Stimulated activated CD8-positive, alpha-beta memory T cell treated with anti-CD3 and anti-CD28 coated beads, Interleukin-7, amount 100 ng/mL, for 1 hour (primary cell): ENCODE measurements at places on chromosomes 1 and 21.

DNA sequence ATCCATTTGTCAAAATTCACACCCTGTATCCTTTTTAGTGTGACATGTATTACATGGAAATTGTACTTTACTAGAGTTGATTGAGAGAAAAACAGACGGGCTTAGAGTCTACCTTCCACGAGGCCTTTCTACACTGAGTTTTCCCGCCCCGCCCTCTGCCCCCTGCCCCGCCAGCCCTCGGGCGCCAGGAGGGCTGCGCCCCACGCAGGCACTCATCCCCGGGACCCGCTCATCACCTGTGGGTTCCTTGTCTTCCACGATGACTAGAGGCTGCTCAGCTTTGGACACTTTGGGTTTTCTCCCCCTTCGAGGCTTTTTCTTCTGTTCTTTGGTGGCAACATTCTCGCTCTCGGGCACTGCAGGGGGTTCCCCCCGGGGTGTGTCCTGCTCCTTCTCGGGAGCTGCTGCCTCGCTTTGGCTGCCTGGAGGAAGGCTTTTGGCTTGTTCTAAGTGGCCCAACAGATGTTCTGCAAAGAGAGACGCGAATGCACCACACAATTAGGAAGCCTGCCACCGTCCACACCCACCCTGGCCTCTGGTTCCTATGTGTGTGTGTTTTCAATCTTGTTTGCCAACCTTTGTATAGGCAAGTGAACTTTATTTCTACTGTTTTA, 39.6 kb downstream of the PRDM15 start:
- no peak for DNase-seq

DNA sequence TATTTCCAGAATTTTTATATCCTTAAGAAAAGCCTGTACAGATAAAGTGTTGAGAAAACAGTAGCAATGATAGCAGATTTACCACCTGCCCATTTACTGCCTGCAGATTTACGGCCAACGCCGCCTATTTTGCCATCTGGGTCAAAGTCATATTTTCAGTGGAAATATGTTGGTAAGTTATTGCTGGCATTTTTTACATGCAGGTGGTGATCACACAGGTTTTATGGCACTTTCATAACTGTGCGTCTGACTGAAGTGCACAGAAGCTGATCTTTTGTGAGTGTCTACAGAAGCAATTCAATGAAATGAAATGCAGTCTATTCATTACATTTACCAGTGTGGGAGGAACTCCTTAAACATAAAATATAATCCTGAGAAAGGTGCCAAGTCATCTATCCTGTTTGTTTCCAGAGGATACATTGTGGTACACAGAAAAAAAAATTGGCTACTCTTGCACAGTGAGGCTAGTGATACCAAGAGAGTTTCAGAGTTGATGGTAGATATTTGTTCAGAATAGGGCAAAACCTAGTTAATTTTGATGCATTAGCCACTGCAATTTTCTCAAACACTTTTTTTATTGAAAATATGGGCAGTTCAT, 458.5 kb downstream of the NEGR1 start:
- no peak for DNase-seq

DNA sequence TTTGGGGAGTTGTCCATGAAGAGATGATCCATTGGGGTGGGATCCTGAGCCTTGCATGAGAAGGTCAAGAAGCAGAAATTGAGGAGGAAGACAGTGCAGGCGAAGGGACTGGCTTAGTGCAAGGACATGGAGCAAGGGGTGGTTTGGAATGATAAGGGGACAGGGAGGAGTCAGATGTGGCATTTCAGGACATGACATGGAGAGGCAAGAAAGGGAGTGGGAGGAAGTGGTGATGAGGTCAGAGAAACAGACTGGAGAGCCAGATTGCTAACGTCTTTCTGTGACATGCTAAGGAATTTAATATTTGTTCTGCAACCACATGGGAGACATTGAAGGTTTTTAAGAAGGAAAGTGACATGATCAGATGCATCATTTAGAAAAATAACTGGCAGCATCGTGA, 346.8 kb upstream of the FMN2 start:
- no peak for DNase-seq

GRCh38 chr1:23774174-23774880, 3.9 kb upstream of the PITHD1 start:
- DNase-seq = no peak

DNA sequence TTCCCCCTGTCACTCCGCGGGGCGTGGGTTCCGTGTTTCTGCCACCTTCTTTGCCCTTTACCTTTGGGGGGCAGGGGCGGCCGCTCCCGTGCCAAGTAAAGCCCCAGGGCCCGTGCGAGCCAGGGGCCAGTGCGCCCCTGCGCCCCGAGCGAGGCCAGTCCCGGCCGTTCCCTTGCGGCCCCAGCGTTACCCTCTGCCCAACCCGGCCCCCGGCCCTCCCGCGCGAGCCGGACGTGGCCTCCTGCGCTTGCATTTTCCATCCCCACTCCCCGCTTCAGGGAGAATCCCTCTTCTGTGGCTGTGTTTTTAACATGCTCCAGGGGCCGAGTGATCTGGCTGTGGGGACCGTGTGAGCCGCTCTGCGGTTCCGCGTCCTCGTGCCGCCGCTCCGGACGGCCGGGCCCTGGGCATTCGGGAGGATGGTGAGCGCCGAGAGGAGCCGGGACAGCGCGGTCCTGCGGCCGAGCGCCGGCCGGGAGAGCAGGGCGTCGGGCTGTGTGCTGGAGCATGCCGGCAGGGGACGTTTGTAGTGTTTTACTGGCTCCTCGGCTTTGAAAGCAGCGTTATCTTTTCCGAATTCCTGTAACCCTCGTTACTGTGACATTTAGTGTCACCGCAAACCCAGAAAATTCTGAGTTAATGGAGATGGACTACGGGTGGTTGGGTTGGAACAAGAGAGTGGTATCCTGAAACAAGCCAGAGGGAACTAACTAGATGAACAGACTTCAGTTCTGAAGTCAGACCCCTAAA, 1.0 kb downstream of the GALNT2 start:
- DNase-seq = no peak

- no peak for DNase-seq
Observed at GRCh38 chr1:53332833-53333232, 5.0 kb upstream of the LRP8 start.

DNA sequence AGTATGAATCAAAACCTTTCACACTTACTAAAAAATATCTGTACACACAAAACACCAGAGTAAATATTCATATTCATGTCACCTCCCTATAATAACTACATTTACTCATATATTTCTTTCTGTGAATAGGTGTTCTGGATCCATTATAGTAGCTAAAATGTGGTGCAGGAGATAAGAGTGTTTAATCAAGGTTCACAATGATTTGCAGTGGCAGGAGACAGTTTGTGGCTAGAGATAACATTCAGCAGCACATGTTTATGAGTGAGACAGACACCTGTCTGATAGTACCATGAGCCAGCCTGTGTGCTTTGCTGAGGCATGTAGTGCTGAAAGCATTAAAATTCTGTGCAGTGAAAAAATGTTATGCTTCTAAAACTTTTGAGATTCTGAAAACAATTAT, 410.3 kb downstream of the SRGAP2C start:
- no peak for DNase-seq

DNA sequence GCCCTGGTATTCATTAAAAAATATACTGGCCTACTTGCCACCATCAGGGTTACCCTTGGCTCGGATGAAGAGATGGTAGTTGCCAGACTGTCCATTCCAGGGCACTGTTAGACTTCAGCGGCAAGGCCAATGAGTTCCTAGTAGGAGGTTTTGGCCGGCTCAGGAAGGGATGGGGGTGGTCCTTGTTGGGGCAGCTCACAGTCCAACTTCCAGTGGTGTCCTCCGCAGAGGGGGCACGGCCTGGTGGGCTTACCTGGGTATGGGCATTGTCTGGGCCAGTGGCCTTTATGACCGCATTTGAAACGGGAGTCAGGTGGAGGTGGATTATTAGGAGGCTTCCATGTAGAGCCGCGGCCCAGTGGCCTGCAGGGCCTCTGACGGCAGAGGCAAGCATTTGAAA, 139.1 kb upstream of the ETV3 start:
- no peak for DNase-seq

GRCh38 chr1:119632103-119632490, 16.0 kb downstream of the ZNF697 start:
- DNase-seq = no peak

DNA sequence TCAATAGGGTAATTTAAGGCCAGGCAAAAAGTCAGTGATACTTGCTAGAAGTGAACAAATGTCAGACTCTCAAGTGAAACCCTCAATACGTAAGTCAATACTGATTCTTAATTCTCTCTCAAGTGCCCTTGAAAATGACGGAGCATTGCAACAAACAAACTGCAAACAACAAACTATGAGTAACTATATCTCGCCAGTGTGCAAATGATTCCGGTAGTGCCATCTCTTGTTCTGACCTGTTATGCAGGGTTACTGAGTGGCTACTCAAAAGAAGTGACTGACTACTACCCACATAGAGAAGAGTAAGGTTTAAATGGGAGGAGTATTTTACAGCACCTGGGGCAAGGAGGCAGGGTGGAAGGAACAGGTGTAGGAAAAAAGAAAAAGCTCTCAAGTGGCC, 1.6 kb downstream of the SLC19A2 start:
- DNase-seq = no peak

GRCh38 chr1:109636201-109636952, 16.7 kb downstream of the AMPD2 start:
- no peak for DNase-seq

- DNase-seq = no peak
Observed at GRCh38 chr21:42864815-42865775, 14.2 kb downstream of the WDR4 start.

GRCh38 chr1:216587715-216588114, 135.5 kb downstream of the ESRRG start:
- DNase-seq = no peak

DNA sequence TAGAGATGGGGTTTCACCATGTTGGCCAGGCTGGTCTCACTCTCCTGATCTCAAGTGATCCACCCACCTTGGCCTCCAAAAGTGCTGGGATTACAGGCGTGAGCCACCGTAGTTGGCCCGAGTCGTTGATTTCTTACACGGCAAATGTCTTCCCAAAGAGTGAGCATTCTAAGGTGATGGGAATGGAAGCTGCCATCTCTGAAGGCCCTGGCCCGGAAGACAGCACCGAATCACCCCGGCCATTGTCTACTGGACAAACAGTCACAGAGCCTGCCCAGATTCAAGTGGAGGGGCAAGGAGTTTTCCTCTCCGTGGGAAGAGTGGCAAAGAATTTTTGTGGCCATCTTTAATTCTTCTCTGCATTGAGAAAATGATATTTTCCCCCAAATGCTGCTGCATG, 92.1 kb upstream of the AJAP1 start:
- no peak for DNase-seq

DNA sequence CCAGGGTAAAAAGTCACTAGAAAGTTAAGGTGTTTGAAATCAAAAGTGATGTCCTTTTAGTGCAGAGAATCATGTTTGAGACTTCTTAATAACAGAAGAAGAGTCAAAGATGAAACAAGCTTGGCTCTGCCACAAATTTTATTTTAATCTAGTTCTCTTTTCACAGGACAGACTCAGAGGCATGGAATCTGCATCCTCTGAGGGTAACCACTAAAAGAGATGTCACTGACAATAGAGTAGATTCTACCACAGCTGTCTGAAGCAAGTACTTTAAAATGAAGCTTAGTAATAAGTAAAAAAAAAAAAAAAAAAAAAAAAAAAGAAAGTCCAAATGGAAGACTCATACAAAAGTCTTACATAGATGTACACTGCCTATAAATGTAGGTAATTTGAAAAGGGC, 519.7 kb upstream of the PRMT6 start:
- DNase-seq = no peak

DNA sequence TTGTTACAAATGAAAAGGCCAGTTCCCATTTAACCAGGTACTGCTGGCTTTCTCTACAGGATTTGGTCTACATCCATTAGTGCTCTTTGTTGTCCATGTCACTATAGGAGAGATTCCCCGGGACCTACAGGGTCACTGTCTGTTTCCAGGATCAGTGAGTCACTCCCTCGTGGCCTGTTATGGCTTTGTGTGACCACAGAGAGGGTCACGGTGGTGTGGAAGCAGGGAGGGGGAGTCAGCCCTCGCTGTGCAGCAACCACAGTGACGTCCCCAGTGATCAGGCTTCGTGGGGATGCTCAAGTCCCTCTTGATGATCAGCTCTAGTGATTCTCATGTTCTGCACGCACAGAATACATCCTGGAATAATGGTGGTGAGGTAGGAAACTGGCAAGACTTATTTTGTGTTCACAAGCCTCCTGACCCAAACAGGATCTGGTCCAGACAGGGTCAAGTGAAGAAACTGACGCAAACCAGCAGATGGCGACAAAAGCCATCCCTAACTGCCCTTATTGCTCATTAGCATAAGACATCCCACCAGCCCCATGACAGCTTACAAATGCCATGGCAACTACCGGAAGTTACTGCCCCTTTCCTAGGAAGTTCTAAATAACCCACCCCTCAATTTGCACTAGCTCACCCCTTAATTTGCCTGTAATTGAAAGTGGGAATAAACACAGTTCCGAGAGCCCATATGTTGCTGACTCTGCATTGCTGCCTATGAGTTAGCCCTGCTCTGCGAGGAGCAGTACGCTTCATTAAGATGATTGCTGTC, 98.5 kb downstream of the DISC1 start:
- DNase-seq = no peak

DNA sequence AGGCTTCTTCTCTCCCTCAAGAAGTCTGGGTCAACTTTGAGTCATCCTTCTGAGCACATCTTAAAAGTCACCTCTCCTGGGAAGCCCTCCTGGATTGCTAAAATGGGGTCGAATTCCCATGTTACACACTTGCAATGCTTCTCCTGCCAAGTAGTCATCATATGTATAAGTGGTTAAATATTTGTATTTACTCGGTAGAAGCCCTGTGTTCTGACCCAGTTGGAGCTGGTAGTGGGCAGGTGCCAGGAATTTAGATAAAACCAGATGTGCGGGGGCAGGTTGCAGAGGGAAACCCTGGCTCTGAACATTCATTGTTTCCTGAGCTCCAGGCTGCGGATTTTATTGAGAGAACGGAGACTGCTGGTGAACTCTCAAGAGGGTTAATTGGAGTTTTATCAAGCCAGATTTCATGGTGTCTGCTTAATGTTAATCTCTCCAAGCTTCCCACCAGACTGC, 52.8 kb upstream of the RPL11 start:
- no peak for DNase-seq

- DNase-seq = no peak
Observed at GRCh38 chr1:160549665-160550006, 26.6 kb upstream of the SLAMF6 start.

- no peak for DNase-seq
Observed at GRCh38 chr1:3795453-3796214, 664 bp downstream of the LRRC47 start.

- no peak for DNase-seq
Observed at GRCh38 chr1:222791006-222791710, 23.7 kb upstream of the DISP1 start.

GRCh38 chr21:36122977-36123376, 11.9 kb upstream of the CBR3 start:
- DNase-seq = no peak

DNA sequence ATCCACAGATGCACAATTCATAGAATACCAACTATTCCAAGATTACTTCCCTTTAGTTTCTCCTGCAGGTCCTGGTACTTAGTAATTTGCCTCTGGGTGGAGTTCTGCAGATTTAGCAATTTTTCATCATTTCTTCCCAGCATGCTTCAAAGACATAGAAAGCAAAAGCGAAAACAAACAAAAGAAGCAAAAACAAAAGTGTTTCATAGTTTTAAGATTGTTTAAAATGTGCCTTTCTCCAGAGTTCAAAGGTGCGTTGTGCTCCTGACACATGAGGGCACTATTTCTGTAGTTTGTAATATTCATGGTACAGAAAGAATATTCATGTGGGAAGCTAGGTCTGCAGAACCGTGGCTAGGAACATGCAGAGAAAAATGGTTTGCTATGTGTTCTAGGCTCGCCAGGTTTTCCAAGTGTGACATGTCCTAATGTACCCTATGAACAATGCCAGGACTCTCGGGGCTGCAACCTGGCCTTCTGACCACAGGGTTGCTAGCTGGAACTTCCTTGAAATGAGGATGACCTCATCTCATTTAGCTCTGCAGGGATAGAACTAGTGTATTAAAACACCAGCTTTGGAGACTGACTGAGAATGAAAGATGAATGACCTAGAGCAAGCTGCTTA, 30.0 kb upstream of the RCSD1 start:
- DNase-seq = no peak
